ENCODE measurements at places on chromosomes 6 and 20. TPM values are rescaled to one million over a fixed set of nuclear protein-coding genes. Genes with fewer than 3 reads are reported as not detected.
A peak's percentile ranks its signal among the peaks of the same experiment; 100 is the strongest.

SLC17A3 gene
- 0.27 TPM for total RNA-seq

DNA sequence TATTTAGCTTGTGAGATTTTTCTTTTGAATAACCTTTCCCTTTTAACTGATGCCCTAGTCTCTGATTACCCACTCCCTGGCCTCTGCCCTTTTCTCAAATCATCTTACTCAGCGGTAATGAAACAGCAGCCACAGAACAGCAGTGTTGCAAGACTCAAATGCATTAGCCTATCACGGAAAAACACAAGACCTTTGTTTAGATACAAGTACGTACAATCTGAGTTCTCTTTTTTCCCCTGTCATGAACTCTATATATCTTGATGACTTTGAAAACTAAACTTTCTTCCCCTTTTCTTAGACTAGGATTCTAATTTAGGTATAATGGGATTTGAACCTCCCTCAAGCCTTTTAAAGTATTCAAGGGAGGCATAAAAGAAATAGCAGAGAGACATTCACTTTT lies 1034.9 kb downstream of the EYS start:
- no peak overlapping the region for H3K4me3 ChIP-seq
- no peaks in the 10 kb centered on the region for H3K36me3 ChIP-seq
- H3K4me1 ChIP-seq = peaks cover 3% of the 10 kb centered on the region
- DNase-seq = no peak

AFG1L gene
- 4.1 TPM for total RNA-seq

TRAPPC3L gene
- not detected for total RNA-seq

GRCh38 chr20:6999381-6999780 lies 231.9 kb downstream of the BMP2 start:
- no peak overlapping the region for H3K4me3 ChIP-seq
- H3K4me1 ChIP-seq = 0 out of 2 replicates have a peak, but pooled peaks cover 13% of the 10 kb centered on the region
- no peaks in the 10 kb centered on the region for H3K27me3 ChIP-seq
- DNase-seq = no peak

PGM3 gene
- 35.3 TPM for total RNA-seq

DNA sequence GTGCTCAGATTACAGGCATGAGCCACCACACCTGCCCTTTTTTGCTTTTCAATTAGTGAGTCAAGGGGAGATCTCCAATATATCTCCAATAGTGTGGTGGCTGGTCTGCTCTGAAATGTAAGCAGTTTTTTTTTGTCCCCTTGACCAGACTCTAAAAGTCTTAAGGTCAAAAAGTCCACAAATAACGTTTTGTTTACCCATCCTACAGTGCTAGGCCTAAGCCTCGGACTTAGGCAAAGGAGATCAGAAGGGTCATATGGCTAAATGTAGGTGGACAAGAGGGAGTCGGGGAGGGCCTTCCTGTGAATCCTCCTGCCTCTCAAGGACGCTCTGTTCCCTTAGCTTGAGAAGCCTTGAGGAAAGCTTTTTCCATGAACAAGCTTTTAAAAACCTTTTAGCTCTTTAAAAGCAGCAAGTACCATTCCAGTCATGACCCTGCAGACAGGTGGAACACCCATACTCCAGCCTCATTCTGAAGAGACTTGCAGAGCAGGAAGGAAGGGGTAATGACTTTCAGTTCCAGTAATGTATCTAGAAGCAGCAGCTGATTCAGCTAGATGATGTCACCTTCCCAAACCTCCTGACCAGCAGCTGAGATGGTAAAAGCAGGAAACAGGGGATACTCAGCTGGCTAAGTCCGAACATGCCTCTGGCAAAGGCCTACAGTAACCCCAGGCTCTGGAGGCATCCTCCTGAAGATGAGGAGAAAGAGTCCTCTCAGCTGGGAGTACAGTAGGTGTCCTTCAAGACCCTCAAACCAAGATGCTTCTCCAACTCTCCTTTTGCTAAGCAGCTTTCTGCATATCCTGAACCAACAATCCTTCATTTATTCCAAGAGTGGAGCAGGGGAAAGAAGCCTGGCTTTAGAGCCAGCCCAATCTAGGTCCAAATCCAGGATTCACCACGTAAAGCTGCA lies 23.6 kb downstream of the BCL2L1 start:
- no peak overlapping the region for H3K4me3 ChIP-seq
- no peaks in the 10 kb centered on the region for H3K27me3 ChIP-seq
- peaks cover 25% of the 10 kb centered on the region for H3K4me1 ChIP-seq
- DNase-seq = no peak

CLPSL2 gene
- total RNA-seq = not detected

DNA sequence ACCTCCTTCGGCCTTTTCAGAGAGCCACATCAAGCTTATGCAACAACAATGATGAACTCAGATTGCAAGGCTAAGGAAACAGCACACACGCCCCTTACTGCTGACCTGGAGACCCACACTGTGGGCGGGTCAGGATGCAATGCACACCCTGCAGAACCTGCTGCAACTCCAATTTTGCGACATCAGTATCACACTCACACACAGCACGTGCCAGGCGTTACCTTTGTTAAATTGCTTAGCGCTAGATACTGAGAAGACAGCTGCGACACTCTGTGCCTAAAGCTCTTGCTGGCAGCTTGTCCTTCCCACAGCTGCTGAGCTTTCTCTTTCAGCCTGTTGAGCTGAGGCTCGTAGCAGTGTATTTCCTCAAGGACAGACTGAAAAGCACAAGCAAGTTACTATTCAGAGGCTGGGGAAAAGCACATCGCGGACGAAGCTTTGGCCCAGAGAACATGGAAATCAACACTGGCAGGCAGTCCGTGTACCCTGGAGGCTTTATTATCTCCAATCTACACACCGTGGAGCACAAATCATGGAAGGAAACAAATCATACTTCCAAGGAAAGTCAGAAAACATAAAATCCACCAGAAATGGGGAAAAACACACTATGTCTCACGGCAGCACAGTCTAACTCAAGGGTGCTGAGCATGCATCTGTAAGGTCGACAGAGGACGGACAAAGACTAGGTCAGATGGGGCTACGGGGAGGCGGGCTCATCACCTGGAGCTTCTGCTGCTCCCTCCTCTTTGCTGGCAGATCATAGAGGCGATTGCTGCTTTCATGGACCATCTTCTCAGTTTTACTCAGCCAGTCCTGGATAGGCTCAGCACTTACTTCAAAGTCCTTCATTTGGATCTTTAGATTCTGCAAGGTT lies 268.2 kb downstream of the SYNE1 start:
- no peak for DNase-seq
- H3K4me1 ChIP-seq = no peaks in the 10 kb centered on the region
- no peaks in the 10 kb centered on the region for H3K27me3 ChIP-seq
- H3K27ac ChIP-seq = 0 out of 2 replicates have a peak overlapping the region, but pooled peaks have one; percentile 63
- H3K36me3 ChIP-seq = no peaks in the 10 kb centered on the region

CRISP3 gene
- not detected for total RNA-seq

ZNF311 gene
- total RNA-seq = 1.8 TPM

SYS1 gene
- total RNA-seq = 21.5 TPM

DNA sequence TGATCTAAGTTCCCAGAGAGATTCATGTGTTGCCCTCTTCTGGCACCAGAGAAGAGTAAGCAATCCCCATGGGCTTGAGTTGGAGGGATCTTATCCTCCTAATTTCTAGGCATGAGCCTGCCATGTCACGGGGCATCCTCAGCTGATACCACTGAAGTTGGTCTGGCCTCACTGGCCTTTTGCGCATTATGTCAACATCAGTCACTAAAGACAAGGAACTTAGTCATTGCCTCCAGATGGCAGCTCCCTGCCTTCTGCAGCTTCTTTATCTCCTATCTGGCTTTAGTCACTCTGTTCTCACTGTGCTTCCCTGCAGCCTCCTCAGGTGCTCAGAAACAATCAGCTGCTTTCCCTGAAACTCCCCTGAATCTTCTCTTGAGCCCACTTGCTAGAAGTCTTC lies 312.2 kb downstream of the ADGRG6 start:
- H3K36me3 ChIP-seq = no peaks in the 10 kb centered on the region
- 0 out of 2 replicates have a peak, but pooled peaks cover 4% of the 10 kb centered on the region for H3K4me1 ChIP-seq
- no peak overlapping the region for H3K27ac ChIP-seq
- H3K4me3 ChIP-seq = no peak overlapping the region
- DNase-seq = peak; percentile 9

DNA sequence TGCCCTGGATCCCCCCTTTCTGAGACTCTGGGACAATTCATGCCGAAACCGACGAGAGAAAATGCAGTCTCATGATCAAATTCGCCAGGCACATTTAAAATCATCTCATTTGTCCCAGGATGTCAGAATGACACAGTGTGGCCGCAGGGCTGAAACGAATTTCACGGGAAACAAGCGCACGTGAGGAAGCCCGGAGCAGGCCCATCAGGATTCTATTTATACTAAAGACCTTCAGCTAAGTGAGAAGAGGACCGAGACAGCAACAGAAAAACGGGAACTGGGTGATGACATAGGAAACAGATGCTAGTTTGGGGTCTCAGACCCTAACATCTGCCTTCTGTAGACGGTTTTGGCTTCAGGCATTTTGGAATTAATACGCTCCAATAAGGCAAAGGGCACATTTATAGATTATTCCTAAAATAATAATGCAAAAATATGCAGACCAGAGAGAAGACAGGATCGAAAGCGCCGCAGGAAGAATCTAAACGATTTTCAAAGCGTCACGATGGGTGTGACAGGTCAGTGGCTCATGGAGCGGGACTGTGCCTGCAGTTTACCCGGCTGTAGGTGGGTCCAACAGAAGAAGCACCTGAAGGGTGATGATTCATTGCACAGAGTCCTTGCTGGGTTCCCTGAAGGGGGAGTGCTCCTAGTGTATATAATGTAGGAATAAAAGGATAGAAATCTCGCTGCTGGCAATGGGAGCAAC lies 80.8 kb upstream of the MPC1 start:
- H3K4me3 ChIP-seq = no peak overlapping the region
- H3K4me1 ChIP-seq = no peaks in the 10 kb centered on the region
- no peaks in the 10 kb centered on the region for H3K36me3 ChIP-seq
- no peaks in the 10 kb centered on the region for H3K27me3 ChIP-seq

KCNK5 gene
- total RNA-seq = 57.4 TPM

DNA sequence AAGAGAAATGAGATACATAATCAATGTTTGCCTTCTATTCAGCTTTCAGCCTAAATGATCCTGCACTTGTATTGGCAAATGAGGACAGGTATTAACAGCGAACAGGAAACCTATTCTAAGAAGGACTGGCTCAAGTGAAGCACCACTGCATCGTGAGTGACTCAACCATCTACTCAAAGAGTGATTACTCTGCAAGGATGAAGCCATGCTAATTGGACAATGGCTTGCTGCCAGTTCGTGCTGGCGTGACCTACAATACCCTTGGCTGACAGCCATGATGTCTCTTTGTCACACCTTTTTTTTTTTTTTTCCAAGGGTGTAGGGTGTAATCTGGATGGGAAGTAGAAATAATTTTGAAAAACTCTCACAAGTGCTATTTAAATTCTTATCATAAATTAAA lies 104.9 kb downstream of the GJA10 start:
- no peak for DNase-seq
- H3K4me1 ChIP-seq = no peaks in the 10 kb centered on the region
- no peak overlapping the region for H3K27ac ChIP-seq
- no peaks in the 10 kb centered on the region for H3K27me3 ChIP-seq

GRCh38 chr6:16651871-16652270 lies 109.4 kb downstream of the ATXN1 start:
- DNase-seq = no peak
- H3K4me3 ChIP-seq = no peak overlapping the region
- no peaks in the 10 kb centered on the region for H3K27me3 ChIP-seq
- H3K36me3 ChIP-seq = no peaks in the 10 kb centered on the region
- H3K27ac ChIP-seq = no peak overlapping the region
- H3K4me1 ChIP-seq = no peaks in the 10 kb centered on the region

MYMX gene
- total RNA-seq = 2.8 TPM

TAGAP gene
- total RNA-seq = not detected

BACH2 gene
- total RNA-seq = 3.3 TPM

- peak; percentile 35 for DNase-seq
- no peak overlapping the region for H3K27ac ChIP-seq
- peaks cover 4% of the 10 kb centered on the region for H3K36me3 ChIP-seq
- H3K4me1 ChIP-seq = peaks cover 10% of the 10 kb centered on the region
- H3K4me3 ChIP-seq = no peak overlapping the region
- H3K27me3 ChIP-seq = no peaks in the 10 kb centered on the region
These were observed 36.8 kb upstream of the CLDN20 start for GRCh38 chr6:155227046-155227445.

NEU1 gene
- total RNA-seq = 41.1 TPM

GRCh38 chr6:35895560-35895959 lies 25.3 kb downstream of the SRPK1 start:
- peaks cover 11% of the 10 kb centered on the region for H3K4me1 ChIP-seq
- H3K27me3 ChIP-seq = no peaks in the 10 kb centered on the region
- peaks cover 4% of the 10 kb centered on the region for H3K36me3 ChIP-seq
- no peak for DNase-seq
- no peak overlapping the region for H3K27ac ChIP-seq

DNA sequence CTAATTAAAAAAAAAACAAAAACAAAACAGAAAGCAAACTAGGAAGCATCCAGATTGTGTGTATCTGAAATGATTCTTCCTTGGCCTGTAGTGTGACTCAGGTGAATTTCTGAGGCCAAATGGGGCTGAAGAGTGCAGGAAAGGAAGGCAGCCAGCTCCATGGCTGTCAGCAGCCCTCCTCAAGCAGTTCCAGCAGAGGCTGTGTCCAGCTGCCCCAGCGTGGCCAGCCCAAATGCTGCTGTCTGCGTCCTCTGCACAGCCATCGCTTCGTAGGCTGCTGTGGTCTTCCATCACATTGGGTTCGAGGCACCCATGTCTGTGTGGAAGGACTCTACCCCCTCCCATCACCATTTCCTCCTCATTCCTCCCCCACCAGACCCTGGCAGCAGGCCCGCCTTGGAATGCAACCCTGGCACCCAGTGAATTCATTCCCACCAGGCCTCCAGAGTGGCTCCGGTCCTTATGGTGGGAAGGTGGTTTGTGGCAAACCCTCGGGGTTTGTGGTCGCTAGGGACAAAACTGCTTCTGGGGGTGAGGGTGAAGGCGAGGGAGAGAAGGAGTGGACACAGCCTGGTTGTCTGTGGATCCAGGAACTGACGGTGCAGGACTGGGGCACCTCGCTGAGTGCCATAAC lies 81.5 kb downstream of the MYLK4 start:
- H3K27me3 ChIP-seq = no peaks in the 10 kb centered on the region
- H3K4me1 ChIP-seq = peaks cover 19% of the 10 kb centered on the region
- no peak overlapping the region for H3K27ac ChIP-seq
- no peak overlapping the region for H3K4me3 ChIP-seq
- no peak for DNase-seq

DNA sequence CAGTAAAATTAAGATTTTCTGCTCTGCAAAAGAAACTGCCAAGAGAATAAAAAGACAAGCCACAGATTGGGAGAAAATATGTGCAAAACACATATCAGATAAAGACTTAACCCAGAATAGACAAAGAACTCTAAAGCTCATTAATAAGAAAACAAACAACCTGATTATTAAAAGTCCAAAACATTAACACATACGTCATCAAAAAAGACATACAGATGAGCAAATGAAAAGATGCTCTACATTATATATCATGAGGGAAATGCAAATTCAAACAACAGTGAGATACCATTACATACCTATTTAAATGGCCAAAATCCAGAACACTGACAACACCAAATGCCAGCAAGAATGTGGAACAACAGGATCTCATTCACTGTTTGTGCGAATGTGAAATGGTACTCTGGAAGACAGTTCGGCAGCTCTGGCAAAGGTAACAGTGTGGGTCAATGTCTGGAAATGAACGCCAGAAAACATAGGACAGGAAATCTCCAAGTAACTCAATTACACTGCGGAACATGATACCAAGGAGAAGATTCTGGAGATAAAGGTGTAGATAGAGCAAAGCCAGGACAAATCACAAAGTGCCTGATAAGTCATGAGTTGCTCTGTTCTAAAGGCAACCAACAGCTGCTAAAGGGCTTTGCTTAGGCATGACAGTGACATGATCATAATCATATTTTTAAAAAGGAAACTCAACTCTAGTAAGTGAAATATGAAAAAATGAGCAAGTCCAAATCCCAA lies 96.8 kb downstream of the PDE10A start:
- no peaks in the 10 kb centered on the region for H3K4me1 ChIP-seq
- DNase-seq = no peak
- no peaks in the 10 kb centered on the region for H3K27me3 ChIP-seq
- no peak overlapping the region for H3K4me3 ChIP-seq
- no peaks in the 10 kb centered on the region for H3K36me3 ChIP-seq

GSTA4 gene
- total RNA-seq = 19.5 TPM
